Urothelium cell line (cell line): ENCODE measurements at places on chromosomes 3 and 15.

DNA sequence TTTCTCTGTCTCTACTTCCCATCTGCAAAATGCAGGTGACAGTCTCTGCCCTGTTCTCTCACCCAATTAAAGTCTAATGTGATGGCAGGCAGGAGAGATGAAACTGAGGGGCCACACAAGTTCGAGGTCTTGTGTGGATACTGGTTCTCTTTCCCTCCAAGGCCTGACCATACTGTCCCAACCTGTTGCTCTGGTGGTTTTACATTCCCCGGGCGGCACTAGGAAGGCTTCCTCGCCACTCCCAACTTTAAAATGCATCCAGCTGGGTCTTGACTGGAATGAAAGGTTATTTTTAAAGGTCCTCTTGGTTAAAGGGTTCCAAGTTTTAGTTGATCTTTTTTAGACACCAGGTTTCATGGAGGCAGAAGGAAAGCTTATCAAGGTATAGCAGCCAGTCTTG lies 37.2 kb downstream of the WHAMM start:
- DNase-seq: no peak

DNA sequence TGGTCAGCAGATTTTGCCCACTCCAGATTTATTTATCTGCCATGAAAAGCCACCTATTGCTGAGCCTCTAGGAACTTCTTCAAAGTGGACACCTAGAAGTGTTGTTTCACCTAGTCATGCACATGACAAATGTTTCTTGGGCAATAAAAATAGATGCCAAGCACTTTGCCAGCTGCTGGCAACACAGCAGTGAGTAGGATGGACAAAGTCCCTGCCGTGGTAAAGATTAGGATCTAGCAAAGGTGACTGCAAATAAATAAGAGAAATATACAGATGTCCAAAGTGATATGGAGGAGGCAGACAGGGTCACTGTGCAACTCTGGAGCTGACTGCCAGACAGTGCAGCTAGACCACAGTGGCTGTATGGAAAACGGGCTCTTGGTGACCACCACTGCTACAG lies 137.9 kb downstream of the SUCLG2 start:
- no peak for DNase-seq

GRCh38 chr3:147651107-147651778 lies 242.1 kb downstream of the ZIC1 start:
- no peak for DNase-seq

DNA sequence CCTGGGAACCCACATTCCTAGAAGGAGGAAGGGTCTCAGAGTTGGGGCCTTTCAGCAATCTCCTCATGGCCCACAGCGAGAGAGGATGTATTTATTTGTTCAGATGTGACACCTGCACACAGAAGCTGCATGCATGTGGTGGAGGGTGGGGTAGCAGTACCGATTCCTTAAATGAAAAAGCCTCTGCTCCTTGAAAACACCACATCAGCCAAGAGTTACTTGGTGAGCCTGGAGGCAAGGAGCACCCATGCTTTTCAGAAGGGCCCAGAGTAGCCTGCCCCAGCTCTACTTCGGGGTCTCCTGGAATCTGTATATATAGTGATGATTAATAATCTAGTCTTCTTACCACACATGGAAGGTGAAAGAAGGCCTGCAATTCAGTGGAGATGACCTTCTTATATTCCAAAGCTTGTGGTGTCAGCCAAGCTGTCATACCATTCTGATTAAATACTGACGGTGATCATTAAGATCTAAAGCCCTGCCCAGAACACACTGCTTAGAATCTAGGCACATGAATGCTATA lies 33.5 kb downstream of the SEMA6D start:
- no peak for DNase-seq

GRCh38 chr3:16024548-16024947 lies 149.9 kb upstream of the GALNT15 start:
- no peak for DNase-seq

DNA sequence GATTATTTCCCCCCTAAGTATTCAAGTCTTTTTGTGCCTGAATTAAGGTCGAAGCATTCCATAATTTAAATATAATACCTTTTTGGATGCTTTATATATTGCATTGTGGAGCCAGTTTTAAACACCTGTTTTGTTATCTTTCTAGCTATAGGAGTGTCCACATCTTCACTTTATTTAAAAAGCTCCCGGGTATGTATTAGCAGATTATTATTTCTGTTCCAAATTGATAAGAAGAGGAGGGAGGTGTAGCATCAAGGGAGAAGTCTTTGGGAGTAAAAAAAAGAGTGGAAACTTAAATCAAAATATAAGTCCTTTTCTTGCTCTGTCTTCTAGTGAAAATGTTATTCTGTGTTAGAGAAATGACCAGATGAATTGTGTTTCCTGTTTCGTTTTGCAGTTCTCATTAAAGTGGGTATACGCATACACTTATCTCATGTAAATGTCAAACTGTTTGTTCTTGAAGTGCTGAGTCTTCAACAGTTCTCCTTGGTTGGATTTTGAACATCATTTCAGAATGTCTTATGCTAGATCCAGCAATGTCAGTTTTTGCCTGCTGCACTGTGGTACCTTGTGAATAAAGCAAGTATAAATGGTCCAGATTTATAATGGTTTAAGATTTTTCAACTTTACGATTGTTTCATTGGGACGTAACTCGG lies 105.8 kb downstream of the FNDC3B start:
- no peak for DNase-seq

DNA sequence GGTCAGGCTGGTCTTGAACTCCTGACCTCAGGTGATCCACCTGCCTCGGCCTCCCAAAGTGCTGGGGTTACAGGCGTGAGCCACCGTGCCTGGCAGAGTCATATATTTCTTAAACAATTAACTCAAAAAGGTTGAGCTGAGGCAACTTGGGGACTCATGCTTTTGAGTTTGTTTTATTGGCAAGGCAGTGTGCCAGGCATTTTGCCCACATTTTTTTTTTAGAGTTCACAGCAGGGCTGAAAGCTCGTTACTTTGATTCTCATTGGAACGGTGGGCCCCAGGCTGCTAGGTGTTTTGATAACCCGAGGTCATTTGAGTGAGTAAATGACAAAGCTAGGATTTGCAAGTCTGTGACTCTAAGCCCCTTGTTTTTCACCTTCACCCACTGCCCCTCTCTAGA lies 76.2 kb downstream of the CCK start:
- DNase-seq: no peak

DNA sequence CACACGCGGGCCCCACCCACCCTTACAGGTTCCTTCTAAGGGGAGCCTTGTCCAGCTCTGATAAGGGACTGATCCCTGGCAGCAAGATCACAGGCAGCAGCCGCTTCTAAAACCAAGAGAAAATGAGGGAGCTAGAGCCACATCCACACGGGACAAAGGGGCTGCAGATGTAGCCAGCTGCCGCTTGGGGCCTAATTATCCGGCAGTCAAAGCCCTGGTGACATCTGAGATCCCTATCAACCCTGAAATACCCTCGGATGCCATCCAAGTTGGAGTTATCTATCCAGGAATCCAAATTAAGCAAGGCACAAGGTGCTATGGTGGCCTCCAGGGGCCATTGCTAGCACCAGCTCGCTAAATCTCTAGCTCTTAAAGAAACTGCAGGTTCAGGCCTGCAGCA lies 248.3 kb downstream of the VPS13C start:
- no peak for DNase-seq

- peak; percentile 90 for DNase-seq
Observed at GRCh38 chr3:194003114-194004057, 132.6 kb upstream of the HES1 start.

DNA sequence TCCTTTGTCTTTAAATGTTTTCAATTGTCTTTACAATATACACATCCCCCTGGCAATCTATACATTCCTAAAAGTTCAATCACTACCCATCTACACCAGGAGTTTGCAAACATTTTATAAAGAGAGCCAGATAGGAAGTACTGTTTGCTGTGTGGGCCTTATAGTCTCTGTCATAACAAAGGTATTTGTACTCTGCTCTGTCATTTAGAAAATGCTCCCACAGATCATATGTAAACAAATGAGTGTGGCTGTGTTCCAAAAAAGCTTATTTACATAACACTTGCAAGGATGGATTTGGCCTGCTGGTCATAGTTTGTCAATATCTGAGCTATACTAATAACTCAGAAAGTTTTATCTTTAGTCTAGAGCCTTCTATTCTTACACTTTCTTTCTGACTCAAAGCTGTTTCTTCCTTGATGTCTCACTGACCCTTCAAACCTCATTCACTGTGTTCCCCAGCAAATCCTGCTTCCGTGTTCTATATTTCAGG lies 511.9 kb downstream of the GBE1 start:
- peak; percentile 13 for DNase-seq

DNA sequence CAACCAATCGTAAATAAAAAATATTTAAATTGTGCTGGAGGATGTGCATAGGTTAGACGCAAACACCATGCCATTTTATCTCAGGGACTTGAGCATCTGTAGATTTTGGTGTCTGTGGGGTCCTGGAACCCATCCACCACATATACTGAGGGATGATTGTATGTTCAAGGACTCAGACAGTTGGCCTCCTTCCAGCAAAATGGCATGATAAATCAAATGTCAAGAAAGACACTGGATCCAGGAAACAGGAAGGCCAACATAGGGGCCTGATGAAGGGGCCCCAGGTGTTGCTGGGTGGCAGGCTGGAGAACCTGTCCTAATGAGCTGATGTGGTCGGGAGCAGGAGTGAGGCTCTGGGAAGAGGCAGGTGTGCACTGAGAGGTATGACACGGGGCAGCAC lies 289.5 kb downstream of the GABRG3 start:
- DNase-seq: no peak

DNA sequence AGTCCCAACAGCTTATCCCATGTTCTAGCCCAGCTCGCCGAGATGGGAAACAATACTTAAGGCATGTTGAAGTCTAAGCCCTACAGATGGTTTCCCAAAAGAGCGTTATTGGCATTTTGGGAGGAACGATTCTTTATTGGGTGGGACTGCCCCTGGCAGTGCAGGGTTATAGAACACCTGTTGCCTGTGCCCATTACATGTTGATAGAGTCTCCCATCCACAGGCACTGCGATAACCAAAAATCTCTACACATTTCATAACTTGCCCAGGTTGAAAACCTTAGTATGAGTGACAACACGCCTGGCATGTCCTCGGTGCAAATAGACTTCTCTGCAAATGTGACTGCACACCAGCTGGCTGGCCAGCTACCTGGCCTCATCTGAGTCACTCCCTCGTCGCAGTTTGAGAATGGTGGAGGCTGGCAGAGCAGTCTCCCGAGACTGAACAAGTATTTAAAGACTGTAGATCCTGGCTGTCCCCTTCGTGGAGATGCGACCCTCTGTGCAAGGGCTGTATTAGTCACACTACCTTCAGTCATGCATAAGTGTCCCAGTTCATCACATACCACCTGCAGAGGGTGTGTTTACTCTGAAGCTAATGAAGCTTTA lies 18.7 kb downstream of the ZNF80 start:
- no peak for DNase-seq

GRCh38 chr3:56858331-56858730 lies 56.6 kb upstream of the ARHGEF3 start:
- no peak for DNase-seq

- no peak for DNase-seq
Observed at GRCh38 chr3:133693821-133694220, 32.1 kb upstream of the TOPBP1 start.

GRCh38 chr3:359672-360071 lies 163.1 kb downstream of the CHL1 start:
- DNase-seq: no peak

GRCh38 chr3:43093974-43094373 lies 11.9 kb downstream of the POMGNT2 start:
- no peak for DNase-seq
